ENCODE measurements at places on chromosomes 16 and 17.

DNA sequence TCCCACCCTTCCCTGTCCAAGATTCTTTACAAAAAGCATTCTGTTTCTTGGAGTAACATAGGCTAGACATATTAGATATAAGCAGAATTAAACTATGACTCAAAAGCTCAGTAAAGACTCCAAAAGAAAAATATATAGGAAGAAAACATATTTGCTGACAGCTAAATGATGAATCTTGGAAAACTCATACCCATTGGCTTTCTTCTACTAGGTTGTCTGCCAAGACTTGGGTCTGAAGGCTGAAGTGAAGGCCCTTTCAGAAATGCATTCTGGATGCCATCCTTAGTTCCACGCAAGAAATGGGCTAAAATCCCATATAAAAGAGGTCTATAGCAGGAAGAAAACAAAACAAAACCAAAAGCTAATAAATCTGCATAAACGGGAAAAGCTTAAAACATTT is 15.1 kb downstream of the CEP20 start:
- no peak for DNase-seq

DNA sequence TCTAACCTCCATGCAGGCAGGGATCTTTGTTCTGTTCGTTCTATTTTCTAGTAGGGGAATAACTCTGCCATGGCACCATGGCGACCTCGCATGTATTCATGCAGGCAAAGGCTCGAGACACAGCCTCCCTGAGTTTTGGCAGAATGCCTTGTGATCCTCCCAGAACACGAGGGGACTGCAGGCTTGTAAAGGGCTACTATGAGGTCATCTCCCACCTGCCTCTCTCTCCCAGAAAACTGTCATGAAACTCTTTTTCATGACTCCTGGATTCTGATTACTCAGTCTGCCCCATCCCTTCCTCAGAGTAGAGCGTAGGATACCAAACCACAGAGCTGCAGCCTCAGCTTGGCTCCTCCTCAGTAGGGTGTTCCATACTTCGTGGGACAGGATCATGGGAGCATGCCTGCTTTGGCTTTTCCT is 64.3 kb downstream of the IGF2BP1 start:
- DNase-seq: no peak

DNA sequence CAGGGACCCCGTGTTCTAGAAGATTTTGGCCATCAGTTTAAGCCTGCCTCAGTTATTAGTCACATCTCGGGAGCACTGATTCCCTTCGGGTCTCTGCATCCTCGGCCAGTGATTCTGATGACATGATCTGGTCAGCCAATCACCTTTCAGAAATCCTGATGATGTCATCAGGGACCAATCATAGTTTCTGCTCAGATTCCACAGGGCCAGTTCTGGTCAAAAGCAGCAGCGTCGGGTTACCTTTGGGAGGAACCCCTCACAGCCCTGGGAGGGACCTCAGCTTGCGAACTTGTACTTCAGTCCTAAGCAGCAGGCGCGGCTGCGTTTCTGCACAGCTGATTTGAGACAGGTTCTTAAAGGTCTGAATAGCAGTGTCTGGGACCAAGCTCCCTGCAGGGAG is 13.9 kb downstream of the KDM8 start:
- no peak for DNase-seq

- DNase-seq: no peak
These were observed 77.5 kb downstream of the ENGASE start for GRCh38 chr17:79152110-79152509.

- DNase-seq: peak; percentile 80
These were observed 69.2 kb downstream of the PRKCB start for GRCh38 chr16:23905027-23905426.

- DNase-seq: no peak
These were observed 683 bp upstream of the SLC7A6 start for GRCh38 chr16:68263559-68264127.

GRCh38 chr17:10870336-10871050 is 32.6 kb upstream of the PIRT start:
- no peak for DNase-seq

- no peak for DNase-seq
These were observed 60.9 kb upstream of the FAM20A start for GRCh38 chr17:68662037-68662432.

DNA sequence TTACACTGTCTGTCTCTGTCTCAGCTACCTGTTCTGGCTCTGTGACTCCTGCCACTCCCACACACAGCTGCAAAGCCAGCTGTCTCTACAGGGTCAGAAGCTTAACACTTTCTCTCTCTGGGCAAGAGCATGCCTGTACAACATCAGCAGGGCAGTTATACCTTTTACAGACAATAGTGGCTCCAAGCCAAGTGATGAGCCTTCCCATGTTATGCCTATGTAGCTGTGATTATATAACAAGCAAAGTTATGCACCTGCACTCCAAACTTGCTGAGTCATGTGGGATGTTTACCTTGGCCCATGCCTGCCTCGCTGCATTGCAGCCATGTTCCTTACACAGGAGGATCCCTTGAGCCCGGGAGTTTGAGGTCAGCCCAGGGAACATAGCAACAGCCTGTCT is 31.8 kb upstream of the APPBP2 start:
- no peak for DNase-seq
